ENCODE measurements at places on chromosomes 12 and 14. TPM values are rescaled to one million over a fixed set of nuclear protein-coding genes. Genes with fewer than 3 reads are reported as not detected.
A peak's percentile ranks its signal among the peaks of the same experiment; 100 is the strongest.

GRCh38 chr12:127479256-127479655 is 787.7 kb upstream of the TMEM132C start:
- H3K36me3 ChIP-seq, result no peaks in the 10 kb centered on the region
- H3K27ac ChIP-seq, result no peak overlapping the region
- no peak overlapping the region for H3K4me3 ChIP-seq
- DNase-seq, result no peak

GRCh38 chr12:22415342-22416309 is 81.1 kb upstream of the ST8SIA1 start:
- no peak overlapping the region for H3K27ac ChIP-seq
- peaks cover 6% of the 10 kb centered on the region for H3K27me3 ChIP-seq
- H3K36me3 ChIP-seq, result no peaks in the 10 kb centered on the region

DNA sequence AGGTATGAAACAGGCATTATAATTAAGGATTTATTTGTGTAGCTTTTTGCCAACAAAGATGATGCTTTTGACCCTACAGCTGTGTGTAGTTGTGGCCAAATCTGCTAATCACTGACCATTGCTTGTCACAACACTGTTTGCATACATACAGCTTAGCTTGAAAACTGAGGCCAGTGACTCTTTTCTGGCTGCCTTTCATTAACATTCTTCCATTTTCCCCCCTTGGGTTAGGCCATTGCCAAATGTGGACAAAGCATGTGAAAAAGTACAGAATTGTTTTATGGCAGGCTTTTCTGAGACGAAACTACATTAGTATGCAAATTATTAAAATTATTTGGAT is 263.3 kb downstream of the SLC16A7 start:
- no peaks in the 10 kb centered on the region for H3K27me3 ChIP-seq
- H3K27ac ChIP-seq, result no peak overlapping the region
- H3K36me3 ChIP-seq, result no peaks in the 10 kb centered on the region
- H3K4me3 ChIP-seq, result no peak overlapping the region

DNA sequence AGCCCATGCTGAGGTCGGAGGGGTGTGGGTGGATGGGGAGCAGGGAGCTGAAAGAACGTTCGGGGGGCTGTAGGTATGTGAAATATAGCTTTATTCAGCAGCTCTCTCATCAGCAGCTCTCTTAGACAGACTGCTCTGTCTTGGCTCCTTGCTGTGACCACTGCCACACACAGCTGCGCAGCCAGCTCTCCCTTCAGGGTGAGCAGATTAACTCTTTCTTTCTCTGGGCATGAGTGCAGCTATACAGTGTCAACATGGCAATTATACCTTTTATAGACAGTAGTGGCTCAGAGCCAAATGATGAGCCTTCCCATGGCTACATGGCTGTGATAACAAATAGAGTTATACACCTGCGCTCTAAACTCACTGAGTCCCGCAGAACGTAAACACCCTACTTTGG is 137.7 kb upstream of the NEDD1 start:
- no peaks in the 10 kb centered on the region for H3K4me1 ChIP-seq
- no peaks in the 10 kb centered on the region for H3K27me3 ChIP-seq
- H3K4me3 ChIP-seq, result no peak overlapping the region
- H3K27ac ChIP-seq, result no peak overlapping the region

GRCh38 chr12:47991106-47992061 is 12.9 kb downstream of the COL2A1 start:
- peaks cover 61% of the 10 kb centered on the region for H3K27me3 ChIP-seq
- H3K36me3 ChIP-seq, result no peaks in the 10 kb centered on the region
- DNase-seq, result no peak
- H3K27ac ChIP-seq, result no peak overlapping the region
- no peak overlapping the region for H3K4me3 ChIP-seq
- peaks cover 16% of the 10 kb centered on the region for H3K4me1 ChIP-seq

- no peak overlapping the region for H3K27ac ChIP-seq
- no peak overlapping the region for H3K4me3 ChIP-seq
- no peak for DNase-seq
- H3K27me3 ChIP-seq, result no peaks in the 10 kb centered on the region
- H3K36me3 ChIP-seq, result peaks cover 3% of the 10 kb centered on the region
- no peaks in the 10 kb centered on the region for H3K4me1 ChIP-seq
Observed at GRCh38 chr14:92993302-92993701, 70.4 kb downstream of the CHGA start.

DNA sequence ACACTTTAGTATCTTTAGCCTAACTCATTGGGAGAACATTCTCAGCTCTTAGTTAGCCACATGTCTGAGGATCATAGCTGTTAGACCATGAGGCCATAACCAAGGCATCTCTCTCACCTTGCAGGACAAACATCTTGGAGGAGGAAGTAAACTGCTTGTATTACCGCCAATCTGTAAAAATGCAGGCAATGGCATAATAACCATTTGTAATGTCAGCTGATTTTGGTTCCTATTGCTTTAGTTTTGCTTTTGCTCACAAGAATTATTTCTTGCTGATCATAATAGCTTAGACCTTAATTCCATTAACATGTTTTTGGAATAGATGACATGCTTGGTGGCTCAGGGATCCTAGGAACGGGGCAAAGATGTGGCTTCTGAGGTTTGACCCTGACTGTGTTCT is 16.4 kb upstream of the GSG1 start:
- no peaks in the 10 kb centered on the region for H3K36me3 ChIP-seq
- no peaks in the 10 kb centered on the region for H3K4me1 ChIP-seq
- H3K4me3 ChIP-seq, result no peak overlapping the region
- no peak overlapping the region for H3K27ac ChIP-seq
- DNase-seq, result no peak

DNA sequence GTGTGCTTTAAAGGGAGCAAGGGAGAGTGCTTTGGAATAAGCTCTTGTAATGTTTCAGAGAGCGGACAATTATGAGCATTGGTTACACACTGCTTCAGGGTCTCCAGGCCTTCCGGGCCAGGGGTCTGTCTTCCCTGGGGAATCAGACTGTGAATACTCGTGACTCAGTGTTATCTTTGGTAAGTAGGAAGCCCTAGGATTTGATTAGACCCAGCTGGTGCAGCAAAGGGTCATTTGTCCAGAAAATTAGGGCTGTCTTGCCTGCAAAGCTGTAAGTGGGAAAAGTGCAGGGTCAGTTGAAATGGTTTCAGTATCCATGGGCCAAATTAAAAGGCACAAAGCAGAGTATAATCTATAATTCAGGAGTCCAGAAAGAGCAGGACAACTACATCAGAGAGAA is 475.6 kb downstream of the MED13L start:
- H3K27me3 ChIP-seq, result no peaks in the 10 kb centered on the region
- no peak for DNase-seq
- no peaks in the 10 kb centered on the region for H3K36me3 ChIP-seq
- H3K27ac ChIP-seq, result no peak overlapping the region
- no peaks in the 10 kb centered on the region for H3K4me1 ChIP-seq

DNA sequence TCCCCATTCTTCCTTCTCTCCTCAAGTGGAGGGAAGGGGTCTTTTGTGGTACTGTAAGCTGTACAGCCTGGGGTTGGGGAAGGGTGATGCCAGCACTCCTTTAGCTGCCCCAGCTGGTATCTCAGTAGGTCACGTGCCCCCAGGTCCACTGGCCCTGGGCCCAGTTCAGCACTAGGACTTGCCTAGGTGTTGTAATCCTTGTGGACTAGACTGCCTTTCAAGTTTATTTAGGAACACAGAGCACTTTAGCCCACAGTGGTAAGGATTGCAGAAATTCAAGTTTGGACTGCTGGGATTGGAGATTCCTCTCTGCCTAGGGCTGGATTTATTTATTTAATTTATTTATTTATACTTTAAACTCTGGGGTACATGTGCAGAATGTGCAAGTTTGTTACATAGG is 569.6 kb downstream of the AACS start:
- no peaks in the 10 kb centered on the region for H3K27me3 ChIP-seq
- H3K27ac ChIP-seq, result no peak overlapping the region
- no peaks in the 10 kb centered on the region for H3K36me3 ChIP-seq

- H3K36me3 ChIP-seq, result no peaks in the 10 kb centered on the region
- H3K27me3 ChIP-seq, result peaks cover 27% of the 10 kb centered on the region
- DNase-seq, result no peak
Observed at GRCh38 chr14:92701826-92702225, 46.6 kb downstream of the LGMN start.

GRCh38 chr12:2449586-2449985 is 345.2 kb upstream of the FKBP4 start:
- H3K4me1 ChIP-seq, result peaks cover 4% of the 10 kb centered on the region
- H3K36me3 ChIP-seq, result no peaks in the 10 kb centered on the region

GRCh38 chr12:102430661-102431060 is 49.7 kb downstream of the IGF1 start:
- peaks cover 8% of the 10 kb centered on the region for H3K27me3 ChIP-seq
- no peaks in the 10 kb centered on the region for H3K4me1 ChIP-seq
- H3K4me3 ChIP-seq, result no peak overlapping the region
- H3K27ac ChIP-seq, result no peak overlapping the region
- DNase-seq, result no peak

DNA sequence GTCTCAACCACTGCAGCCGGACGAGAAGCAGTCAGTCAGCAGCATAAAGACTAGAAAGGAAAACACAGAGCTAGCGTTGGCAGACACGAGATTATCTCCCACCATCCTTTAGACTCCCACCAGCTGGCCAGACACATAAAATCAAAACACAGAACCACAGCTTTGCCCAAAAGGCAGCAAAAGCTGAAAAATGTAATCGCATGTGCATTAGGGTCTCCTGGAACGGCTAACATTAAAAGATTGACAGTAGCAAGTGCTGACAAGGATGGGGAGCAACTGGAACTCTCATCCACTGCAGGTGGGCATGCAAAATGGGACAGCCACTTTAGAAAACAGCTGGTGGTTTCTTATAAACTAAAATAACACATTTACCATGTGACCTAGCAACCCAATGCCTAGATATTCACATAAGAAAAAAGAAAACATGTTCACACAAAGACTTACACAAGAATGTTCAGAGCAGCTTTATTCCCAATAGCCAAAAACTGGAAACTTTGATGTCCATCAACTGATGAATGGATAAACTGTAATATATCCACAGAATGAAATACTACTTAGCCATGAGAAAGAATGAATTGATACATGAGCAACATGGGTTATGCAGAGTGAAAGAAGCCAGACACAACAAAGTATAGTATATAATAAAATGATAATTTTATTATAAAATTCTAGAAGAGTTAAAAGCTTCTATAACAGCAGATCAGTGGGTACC is 37.7 kb downstream of the NCOR2 start:
- H3K4me1 ChIP-seq, result peaks cover 1% of the 10 kb centered on the region
- DNase-seq, result no peak
- H3K27ac ChIP-seq, result no peak overlapping the region
- H3K27me3 ChIP-seq, result no peaks in the 10 kb centered on the region

- DNase-seq, result no peak
- no peak overlapping the region for H3K4me3 ChIP-seq
- H3K27me3 ChIP-seq, result no peaks in the 10 kb centered on the region
Observed at GRCh38 chr12:81597928-81598604, 161.1 kb downstream of the PPFIA2 start.

DNA sequence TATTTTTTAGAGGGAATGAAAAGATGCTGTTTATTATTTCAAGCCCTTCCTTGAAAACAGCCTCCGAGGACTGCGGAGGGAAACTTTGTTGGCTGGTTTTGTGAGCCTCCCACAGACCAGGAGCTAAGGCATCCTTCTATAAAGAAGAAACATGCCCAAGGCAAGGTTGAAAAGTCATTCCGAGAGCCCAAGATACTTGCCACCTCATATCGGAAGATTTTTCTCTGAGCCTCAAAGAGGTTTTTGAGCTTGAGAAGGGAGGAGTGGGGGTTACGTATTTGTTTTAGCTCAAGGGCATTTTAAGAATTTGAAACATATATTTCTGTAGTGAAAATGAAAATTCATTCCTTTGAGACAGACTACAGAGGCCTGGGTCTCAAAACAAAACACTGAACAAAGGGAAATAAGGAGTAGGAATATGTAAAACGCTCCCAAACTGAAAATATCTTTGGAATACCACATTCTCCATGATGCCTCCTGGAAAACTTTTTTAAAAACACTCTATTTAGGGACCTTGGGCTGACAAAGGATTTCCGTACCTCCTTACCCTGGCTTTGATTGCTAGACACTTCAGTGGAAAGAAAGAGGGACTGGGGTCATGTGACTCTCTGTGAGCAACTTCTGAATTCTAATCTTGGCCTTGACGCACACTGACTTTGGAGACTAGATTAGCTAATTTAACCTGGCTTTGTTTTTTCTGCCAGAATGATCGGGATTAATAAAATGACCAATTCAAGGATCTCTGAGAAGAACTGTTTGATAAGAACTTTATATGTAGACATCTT is 180.9 kb downstream of the SRGAP1 start:
- DNase-seq, result no peak
- H3K27ac ChIP-seq, result no peak overlapping the region
- no peaks in the 10 kb centered on the region for H3K4me1 ChIP-seq

GRCh38 chr12:116896411-116896924 is 14.3 kb upstream of the FBXW8 start:
- H3K4me1 ChIP-seq, result no peaks in the 10 kb centered on the region
- H3K27ac ChIP-seq, result no peak overlapping the region
- no peak overlapping the region for H3K4me3 ChIP-seq
- peaks cover 27% of the 10 kb centered on the region for H3K27me3 ChIP-seq

- H3K27ac ChIP-seq, result no peak overlapping the region
- DNase-seq, result no peak
- H3K4me1 ChIP-seq, result peaks cover 7% of the 10 kb centered on the region
- H3K36me3 ChIP-seq, result no peaks in the 10 kb centered on the region
Observed at GRCh38 chr12:91579516-91580263, 397.1 kb upstream of the DCN start.

DNA sequence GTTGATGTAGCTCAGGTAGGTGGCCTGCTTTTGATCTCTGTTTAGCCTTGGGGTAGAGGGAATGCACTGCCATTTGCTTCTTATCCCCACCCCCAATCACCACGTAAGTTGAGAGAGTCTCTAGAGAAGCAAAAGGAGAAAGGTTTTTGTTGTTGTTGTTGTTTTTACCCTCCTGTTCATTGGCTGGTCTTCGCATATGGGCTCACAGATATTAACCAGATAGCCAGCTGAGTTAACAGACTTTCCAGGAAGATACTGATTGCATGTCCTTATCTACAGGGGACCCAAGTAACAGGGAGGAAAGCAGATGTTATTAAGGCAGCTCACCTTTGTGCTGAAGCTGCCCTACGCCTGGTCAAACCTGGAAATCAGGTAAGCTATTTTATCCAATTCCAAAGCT is 2.9 kb downstream of the PA2G4 start:
- H3K27me3 ChIP-seq, result no peaks in the 10 kb centered on the region
- peak overlapping the region; percentile 59 for H3K27ac ChIP-seq
- peaks cover 40% of the 10 kb centered on the region for H3K4me1 ChIP-seq
- peaks cover 75% of the 10 kb centered on the region for H3K36me3 ChIP-seq
- no peak for DNase-seq

Gene TMEM229B
- total RNA-seq, result 0.71 TPM

Gene PLEKHG7
- not detected for total RNA-seq

Gene ETV6
- 68.2 TPM for total RNA-seq

Gene CTSG
- total RNA-seq, result not detected

Gene CAPS2
- total RNA-seq, result 1.2 TPM

Gene PHLDA1
- 44.2 TPM for total RNA-seq

Gene KLRG1
- total RNA-seq, result 0.85 TPM

Gene LETMD1
- total RNA-seq, result 63.1 TPM

Gene CAPZA3
- total RNA-seq, result not detected

Gene BHLHE41
- total RNA-seq, result not detected

Gene SAMD15
- 0.41 TPM for total RNA-seq

Gene MANSC4
- not detected for total RNA-seq

Gene CCDC60
- total RNA-seq, result not detected

Gene TSPAN9
- total RNA-seq, result 0.18 TPM

Gene GRIN2B
- total RNA-seq, result not detected

Gene SETD1B
- 24.0 TPM for total RNA-seq
